ENCODE measurements at places on chromosomes 13 and 19.

DNA sequence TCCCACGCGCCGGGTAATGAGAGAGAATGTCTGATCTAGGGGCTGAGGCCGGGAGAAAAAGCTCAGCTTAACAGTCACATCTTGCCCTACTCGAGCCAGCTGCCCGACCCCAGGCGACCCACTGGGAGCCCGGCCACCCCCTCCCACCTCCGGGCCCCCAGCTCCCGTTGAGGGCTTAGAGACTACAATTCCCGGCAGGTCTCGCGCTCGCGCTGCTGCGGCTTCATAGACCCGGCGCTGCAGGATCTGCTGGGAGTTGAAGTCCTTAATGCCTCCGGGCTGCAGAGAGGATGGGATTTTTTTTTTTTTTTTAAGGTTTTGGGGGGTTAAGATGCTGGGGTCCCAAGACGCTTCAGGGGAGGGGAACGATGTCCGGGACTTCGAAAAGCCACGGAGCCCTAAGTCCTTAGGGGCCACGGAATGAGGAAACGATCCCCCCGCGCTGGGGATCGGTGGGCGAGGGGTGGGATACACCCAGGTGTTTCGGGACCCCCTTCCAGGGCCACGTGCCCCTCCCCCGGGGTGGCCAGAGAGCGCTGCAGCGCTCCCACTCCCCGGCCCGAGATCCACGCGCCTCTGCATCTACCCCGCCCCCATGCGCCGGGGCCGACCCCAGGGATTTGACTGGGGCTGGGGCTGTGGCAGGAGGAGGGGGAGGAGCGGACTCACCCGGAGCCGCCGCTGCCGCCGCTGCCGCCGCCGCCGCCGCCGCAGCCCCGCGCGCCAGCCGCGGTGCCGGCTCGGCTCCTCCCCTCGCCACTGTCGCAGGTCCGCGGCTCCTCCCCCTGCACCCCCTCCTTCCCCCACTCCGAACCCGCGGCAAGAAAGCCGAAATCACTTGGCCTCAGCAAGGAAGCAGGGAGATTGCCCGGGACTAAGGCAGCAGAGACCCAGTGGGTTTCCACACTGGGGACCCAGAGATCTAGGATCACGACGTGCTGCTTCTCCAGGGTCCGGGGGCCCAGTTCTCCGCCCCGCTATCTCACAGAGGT, at the start of gene SYT3:
Gene SYT3 (minus strand): TSS at position 761 of the 992 bp plus-strand sequence. CDS start 2,470 bp downstream, outside the sequence.
- DNase-seq, result peak; percentile 49

DNA sequence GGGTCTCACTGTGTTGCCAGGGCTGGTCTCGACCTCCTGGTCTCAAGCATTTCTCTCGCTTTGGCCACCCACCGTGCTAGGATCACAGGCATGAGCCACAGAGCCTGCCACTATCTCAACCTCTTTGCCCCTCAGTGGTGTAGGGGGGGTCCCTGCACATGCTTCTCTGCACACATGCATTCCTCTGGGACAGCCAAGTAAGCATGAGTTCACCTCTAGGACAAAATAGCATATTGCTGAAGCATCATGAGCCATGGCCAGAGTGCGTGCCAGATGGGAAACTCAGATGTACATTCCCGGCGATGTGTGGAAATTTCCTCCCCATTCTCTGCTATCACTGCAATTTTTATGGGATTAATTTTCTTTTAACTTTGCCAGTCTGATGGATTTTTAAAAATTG, 23.1 kb downstream of the CHAF1A start:
- no peak for DNase-seq

- no peak for DNase-seq
Observed at GRCh38 chr13:22399801-22400420, 729.0 kb downstream of the FGF9 start.

- no peak for DNase-seq
Observed at GRCh38 chr19:54229146-54229545, 6.3 kb upstream of the LILRB3 start.

DNA sequence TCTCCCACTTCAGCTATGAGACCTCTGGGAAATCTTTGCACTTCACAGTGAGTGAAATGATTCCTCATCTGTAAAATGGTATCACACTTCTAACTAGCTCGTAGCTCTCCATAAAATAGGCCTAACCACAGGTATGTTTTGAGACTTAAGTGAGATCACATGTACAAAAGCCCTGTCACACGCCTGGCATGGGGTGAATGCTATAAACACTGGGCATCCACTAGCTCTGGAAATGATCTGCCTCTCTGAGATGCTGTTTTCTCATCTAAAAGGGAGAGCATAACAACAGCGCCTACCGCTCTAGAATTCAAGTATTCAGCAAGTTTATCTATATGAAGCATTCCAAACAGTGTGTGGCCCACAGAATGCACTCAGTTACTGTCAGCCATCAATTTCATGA, 2.2 kb downstream of the AKT2 start:
- DNase-seq, result no peak

- DNase-seq, result no peak
Observed at GRCh38 chr13:83716121-83716520, 166.2 kb downstream of the SLITRK1 start.

DNA sequence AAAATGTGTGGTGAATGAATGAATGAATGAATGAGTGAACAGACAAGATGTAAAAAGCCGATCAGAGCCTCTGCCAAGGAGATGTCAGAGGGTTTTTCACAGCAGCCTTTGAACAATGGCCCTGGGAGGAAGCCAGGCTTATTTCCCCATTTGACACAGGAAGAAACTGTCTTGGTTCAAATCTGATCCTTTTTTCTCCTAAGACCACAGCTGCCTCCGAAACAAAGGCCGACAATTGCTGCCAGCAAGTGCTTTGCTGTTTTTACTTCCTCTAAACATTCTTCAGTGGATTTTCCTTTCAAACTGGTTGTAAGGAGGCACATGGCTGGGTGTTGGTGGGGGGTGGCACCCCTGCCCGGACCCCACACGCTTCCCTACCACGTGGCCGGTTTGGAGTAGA, 44.2 kb upstream of the HOMER3 start:
- DNase-seq, result peak; percentile 80

DNA sequence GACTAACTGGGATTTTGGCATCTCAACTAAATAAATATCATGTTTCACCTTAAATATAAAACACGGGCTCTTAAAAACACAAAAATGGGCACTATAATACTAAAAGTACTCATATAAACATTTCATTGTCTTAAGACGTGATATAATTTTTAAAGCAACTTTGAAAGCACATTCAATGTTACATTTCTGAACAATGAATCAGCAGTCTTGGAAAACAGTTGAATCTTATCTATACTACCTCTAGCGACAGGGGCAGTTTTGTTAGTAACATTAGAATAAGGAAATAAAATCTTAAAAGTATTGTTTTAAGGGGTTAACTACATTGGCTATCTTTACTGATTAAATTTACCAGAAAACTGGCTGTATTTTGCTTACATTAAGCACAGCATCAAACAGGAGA, 156.9 kb downstream of the UGGT2 start:
- DNase-seq, result no peak

DNA sequence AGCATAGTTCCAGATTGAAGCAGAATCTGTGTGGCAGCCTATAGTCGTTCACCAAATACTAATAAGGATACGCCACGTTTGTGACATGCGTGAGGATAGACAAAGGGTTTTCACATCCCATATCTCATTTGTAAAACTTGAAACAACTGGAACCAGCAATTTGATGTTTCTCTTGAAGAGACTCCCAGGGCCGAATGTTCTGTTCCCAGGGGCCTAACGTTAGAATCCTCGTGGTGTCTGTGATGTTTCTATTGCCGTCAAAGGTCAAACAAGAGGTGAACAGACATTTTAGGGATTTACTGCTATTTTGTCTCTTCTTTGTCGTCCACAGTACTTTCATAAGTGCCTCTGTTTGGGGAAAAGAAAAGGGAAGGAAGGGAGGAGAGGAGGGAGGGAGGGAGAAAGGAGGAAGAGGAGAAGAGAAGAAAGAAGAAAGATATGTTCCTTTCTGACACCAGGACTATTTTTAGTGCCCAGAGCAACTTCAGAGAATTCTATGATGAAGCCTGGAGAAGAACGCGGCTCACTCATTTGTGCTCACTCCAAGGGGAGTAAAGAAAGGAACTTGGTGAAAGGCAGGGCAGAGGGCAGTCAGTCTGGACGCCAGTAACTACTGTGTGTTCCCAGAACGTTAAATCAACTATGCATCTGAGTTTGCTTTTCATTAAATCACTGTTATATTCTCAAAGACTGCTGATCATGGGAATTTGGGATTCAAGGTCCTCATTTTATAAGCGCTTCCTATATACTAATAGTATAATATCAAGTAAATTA, 154.5 kb downstream of the DCT start:
- no peak for DNase-seq

DNA sequence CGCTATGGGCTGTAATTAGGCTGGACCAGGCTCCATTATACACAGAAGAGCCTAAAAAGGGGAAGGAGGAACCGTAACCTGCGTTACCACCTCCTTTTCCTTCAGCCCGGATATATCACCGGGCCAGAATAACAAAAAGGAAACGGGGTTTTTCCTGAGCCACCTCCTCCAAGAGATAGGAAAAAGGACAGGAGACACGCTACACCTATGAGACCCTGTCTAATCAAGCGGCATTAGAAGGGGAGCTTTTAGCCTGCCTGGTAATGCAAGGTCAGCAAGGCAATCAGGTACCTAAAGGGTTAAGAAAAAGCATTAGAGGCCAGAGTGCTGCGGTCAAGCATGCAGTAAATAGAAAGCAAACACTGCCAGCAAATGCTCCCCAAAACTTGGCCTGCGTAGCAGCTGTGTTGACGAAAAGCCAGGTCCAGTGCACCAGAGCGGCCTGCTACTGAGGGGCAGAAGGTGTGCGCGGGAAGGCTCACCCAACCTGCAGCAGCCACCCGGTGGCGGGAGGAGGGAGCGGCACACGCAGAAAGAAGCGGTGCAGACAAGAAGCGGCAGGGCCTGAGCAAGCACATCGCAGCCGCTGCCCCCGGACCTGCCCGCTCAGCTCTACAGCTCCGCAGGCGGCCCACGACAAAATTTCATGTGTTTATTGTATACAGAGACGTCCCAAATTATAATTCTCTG, 1466.1 kb downstream of the UQCRFS1 start:
- peak; percentile 5 for DNase-seq

GRCh38 chr13:56988543-56988942, 152.2 kb upstream of the PRR20A start:
- DNase-seq, result no peak

DNA sequence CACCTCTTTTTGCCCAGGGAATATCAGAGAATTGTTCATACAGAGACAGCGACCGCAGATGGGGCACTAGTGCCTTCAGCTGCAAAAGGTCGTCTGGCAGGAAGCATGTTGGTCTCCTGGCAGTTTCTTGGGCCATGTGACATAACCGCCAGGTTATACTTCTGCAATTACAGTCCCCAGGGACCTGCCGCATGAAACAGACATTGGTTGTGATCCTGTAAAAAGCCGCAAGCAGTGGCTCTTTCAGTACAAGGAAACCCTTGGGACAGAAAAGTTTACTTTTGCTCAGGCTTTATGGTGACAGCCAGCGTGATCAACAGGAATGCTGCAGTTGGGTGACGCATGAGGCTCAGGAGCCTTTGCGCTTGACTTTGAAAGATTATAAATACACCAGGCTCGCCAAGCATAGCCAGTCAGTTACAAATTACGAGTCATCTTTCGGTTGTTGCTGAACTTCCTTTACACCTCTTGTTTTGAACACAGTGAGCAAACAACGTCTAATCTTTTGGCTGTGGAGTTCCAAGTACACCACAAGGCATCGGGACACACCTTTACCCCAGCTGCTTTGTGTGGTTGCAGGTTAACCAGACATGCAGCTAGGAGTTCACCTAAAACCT, 50.5 kb upstream of the UBE2L5 start:
- DNase-seq, result no peak

DNA sequence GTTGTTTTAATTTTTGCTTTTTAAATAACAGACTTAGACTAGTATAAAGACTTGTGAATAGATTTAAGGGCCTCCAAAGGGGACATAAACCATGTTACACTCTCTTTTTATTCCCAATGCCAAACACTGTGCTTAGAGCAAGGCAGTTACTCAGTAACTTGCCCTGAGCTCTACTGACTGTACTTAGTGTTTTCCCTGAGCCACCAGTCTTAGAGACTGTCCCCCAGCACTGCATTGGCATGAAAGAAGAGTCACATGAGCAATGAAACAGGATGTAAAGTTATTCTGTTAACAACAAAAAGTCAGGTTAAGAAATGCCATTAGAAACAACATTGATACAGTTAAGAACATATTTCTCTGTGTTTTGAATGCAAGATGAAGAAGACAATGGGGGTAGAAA, 187.9 kb downstream of the TBC1D4 start:
- no peak for DNase-seq

- no peak for DNase-seq
Observed at GRCh38 chr19:3908266-3909054, 24.4 kb upstream of the NMRK2 start.

DNA sequence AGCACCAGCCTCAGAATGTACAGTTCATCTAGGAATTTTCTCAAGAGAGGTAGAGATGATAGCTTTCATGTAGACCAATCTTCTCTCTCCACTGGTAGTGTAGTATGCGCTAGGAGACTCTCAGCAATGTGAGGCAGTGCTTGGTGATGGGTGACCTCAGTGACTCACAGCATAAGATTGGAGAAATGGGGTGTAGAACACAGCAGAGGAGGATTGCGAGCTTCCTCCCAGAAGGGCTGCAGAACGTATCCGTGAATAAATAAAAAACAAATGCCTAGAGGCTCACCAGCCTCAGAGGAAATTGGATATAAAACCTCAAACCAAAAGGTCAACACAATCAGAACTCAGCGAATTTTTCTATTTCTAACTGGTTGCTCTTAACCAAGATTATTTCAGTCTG, 182.9 kb upstream of the RXFP2 start:
- no peak for DNase-seq

- no peak for DNase-seq
Observed at GRCh38 chr19:10981252-10981895, 20.5 kb downstream of the SMARCA4 start.

DNA sequence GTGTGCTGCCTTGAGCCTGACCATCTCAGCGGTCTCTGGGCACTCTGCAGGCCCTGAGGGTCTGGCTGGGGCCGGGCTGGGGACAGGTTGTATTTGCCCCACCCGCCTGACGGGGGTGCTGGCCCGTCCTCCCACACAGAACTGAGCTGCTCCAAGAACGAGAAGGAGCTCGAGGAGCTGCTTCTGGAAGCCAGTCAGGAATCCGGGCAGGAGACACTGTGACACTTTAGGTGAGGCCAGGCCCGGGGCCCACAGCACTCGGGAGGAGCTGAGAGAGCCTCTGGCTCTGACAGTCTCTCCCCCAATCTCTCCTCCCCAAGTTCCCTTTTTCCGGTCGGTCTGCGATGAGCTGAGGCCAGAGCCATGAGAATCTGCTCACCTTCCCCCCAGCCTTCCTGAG, 14.5 kb downstream of the NKPD1 start:
- no peak for DNase-seq

DNA sequence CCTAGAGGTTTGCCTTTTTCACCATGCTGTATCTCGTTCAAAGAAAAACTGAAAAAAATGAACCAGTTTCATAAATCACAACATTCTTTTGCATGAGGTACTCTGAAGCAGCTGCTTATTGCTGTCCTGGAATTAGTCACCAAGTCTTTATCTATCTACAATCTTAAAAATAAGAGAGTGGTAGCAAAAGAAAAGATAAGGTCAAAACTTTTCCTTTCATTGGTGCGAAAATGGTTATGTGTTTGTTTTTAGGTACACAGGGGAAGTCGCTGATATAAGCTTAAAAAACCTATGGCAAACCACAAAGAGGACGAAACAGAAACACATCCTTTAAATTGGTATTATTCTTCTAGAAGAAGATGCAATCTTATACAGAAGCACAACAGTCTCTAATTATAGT, 20.7 kb downstream of the OBI1 start:
- DNase-seq, result no peak
